ENCODE measurements at places on chromosomes 11 and 22.

DNA sequence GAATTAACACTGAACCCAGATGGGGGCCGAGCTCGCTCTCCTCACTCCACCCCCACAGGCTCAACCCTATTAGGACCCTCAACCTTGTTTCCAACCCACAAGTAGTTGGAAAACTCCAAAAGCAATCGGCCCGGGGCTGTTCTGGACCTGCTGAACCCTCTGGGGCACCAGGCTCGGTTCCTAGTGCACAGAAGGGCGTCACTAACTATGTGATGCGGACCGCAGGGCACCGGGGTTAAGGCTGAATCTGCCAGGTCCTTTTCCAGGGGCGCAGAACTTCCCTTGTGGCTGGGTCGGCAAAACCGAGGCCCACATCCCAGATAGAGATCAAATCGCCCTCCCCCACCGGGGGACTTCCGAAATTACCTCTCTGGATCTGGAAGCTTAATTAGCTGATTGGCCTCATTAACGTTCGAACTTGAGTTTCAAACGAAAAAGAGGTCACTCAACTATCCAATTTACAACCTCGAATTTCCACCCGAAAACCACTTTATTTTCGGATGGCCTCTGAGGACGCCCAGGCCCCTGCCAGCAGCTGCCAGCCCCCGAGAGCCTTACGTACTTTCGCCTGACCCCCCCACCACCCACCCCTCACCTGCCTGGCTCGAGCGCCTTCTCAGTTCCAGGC lies 1.7 kb downstream of the SHANK2 start:
- DNase-seq: no peak

GRCh38 chr11:87180742-87181141 lies 143.0 kb downstream of the TMEM135 start:
- peak; percentile 57 for DNase-seq

GRCh38 chr11:85663080-85663752 lies 1.7 kb downstream of the CREBZF start:
- DNase-seq: no peak

GRCh38 chr22:41939981-41940831 lies 6.7 kb downstream of the CENPM start:
- no peak for DNase-seq

- DNase-seq: no peak
Observed at GRCh38 chr11:34284156-34284555, 73.7 kb downstream of the ABTB2 start.

DNA sequence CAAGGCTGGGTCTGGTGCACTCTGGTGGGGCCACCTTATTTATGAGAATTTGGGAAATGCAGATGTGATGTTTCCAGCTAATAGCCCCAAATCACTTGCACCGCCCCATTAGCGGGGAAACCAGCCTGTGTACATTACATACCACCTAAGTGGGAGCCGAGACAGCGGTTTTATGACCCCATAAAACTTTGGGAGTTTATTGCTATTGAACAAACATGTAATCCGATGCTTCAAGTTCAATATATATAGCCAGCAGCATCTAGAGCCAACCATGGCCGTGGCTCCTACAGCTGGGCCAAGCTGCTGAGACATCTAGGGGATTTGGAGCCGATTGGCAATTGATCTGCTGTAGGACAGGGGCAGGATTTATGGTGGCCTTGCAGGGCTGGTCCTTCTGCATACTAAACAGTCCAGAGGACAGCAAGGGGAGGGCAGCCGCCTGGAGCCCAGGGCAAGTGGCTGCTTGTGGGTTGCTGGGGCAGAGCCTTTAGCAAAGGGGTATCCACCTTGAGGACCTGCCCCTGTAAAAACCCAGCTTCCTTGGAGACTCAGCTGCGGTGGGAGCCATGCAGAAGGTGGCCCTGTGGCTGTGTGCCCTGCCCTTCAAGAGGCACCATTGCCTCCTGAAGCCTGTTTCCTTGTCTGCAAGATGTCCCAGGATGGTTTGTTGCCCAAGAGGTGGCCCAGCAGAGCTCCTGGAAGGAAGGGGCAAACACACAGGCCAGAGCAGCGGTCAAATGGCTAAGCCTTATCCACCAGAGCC lies 47.9 kb upstream of the CCDC188 start:
- no peak for DNase-seq

- DNase-seq: peak; percentile 65
Observed at GRCh38 chr11:33716243-33716642, 15.6 kb upstream of the C11orf91 start.

- peak; percentile 76 for DNase-seq
Observed at GRCh38 chr11:108713076-108713790, 48.4 kb downstream of the DDX10 start.

DNA sequence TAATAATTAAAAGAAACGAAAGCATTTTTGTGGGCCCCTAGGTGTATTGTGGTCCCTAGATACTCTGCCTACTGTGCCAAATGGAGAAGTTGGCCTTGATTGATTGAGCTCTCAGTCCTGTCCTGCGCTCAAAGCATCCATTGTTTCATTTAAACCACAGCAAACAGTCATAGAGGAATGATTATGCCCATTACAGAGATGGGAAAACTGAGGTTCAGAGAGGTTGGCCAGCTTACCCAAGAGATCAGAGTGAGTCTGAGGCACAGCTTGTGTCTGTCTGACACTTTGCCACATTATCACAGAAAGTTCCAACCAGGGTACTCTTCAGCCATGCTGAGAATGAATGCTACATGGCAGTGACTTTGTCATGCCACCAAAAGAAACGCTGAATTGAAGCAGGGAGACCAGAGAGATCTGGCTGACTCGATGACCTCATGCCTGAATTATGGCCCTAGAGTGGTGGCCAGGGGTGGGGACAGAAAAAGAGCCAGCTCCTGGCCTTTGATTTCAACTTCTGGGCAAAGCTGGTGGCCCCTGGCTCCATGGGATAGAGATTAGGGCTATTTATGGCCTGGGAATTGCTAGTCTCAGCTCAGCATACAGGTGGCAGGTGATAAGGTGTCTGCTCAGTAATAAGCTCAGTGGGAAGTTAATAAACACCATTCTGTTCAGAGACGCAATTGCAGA lies 180.5 kb downstream of the MIAT start:
- no peak for DNase-seq

- DNase-seq: peak; percentile 65
Observed at GRCh38 chr22:37045958-37046357, 5.6 kb upstream of the KCTD17 start.

DNA sequence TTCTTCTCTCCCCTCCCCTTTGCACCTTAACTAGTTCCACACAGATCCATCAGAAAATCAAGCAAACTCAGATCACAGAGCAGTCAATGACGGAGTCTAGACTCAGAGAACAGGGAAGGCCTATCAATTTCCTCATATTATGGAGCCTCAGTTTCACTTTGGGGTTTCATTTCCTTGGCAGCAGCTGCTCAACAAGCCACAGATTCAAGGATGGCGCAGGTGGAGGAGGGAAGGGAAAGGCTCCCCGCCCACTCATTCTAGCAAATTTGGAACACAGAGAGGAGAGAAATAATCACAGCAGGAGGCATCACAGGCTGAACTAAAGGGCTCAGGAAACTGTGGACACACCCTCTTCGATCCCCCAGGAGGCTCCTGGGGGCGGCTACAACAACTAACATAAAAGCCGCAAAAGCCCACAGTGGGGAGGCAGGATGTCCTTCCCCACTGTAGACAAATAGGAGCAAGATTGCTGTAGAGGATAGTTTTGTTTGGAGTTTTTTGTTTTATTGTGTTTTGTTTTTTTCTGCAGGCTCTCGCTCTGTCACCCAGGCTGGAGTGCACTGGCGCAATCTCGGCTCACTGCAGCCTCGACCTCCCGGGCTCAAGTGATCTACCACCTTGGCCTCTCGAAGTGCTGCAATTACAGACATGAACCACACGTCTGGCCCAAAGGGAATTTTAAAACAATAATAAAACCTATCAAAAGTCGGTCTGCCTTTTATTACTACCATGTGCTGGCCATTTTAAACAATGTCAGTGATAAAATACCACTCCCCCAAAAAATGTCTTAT lies 3.4 kb downstream of the PLAAT3 start:
- DNase-seq: peak; percentile 9

DNA sequence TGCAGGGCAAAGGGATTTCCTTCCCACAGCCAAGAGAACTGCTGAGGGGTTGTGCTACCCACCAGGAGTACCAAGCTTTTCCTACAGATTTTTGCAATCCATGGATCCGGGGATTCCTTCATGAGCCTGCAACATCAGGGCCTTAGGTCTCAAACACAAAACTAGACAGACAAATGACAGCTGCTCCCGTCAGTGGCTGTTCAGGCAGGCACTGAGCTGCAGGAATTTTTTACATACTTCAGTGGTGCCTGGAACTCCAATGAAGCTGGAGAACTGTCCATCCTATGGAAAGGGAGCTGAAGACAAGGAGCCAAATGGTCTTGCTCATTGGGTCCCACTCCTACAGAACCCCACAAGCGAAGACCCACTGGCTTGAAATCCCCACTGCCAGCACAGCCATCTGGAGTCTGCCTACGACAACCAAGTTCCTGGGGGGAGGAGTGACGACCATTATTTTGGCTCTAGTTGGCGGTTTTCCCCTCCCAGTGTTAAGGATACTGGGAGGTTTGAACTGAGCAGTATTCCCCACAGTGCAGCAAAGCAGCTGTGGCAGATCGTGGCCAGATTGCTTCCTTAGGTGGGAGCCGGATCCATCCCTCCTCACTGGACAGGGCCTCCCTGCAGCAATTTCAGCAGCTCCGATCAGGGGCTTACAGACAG lies 157.7 kb upstream of the TMEM45B start:
- DNase-seq: no peak

GRCh38 chr22:45510376-45511232 lies 7.9 kb downstream of the FBLN1 start:
- DNase-seq: no peak

DNA sequence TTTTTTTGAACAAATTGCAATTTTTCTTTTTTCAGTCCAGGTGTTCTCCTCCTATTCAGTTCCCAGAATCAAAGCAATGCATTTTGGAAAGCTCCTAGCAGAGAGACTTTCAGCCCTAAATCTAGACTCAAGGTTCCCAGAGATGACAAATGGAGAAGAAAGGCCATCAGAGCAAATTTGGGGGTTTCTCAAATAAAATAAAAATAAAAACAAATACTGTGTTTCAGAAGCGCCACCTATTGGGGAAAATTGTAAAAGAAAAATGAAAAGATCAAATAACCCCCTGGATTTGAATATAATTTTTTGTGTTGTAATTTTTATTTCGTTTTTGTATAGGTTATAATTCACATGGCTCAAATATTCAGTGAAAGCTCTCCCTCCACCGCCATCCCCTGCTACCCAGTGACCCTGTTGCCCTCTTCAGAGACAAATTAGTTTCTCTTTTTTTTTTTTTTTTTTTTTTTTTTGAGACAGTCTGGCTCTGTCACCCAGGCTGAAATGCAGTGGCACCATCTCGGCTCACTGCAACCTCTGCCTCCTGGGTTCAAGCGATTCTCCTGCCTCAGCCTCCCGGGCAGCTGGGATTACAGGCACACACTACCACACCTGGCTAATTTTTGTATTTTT lies 6.2 kb upstream of the UBE4A start:
- peak; percentile 40 for DNase-seq

- DNase-seq: peak; percentile 77
Observed at GRCh38 chr11:33970984-33971466, 79.1 kb upstream of the LMO2 start.

DNA sequence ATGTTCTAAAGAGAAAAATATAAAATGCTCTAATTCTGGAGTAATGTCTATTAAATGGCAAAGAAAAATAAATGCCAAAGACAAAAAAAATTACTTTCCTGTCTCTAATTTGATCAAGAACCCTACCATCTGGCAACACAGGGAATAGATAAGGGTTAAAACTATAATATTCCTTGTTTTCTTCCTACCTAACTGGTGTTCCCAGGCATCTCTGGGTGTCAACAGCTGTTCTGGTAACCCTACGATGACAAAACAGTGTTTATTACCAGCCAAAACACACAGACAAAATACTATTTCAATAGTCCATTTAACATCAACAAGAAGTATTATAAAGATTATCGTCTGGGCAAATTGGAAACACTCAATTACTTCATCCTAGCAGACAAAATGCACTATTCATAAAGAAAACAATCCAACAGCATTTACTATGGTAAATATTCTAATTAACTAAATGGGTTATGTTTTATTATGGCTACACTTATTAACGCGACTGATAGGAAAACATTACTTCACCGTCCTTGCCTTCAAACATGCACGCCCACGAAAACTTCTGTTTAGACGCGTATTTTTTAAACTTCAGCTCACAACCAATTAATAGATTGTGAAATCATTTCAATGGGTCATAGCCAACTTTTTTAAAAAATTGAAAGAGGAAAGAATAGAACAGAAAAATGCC lies 50.6 kb downstream of the LGR4 start:
- DNase-seq: no peak

GRCh38 chr11:31641477-31642062 lies 132.0 kb downstream of the ELP4 start:
- DNase-seq: peak; percentile 61

GRCh38 chr11:100777103-100777502 lies 90.0 kb downstream of the ARHGAP42 start:
- no peak for DNase-seq

DNA sequence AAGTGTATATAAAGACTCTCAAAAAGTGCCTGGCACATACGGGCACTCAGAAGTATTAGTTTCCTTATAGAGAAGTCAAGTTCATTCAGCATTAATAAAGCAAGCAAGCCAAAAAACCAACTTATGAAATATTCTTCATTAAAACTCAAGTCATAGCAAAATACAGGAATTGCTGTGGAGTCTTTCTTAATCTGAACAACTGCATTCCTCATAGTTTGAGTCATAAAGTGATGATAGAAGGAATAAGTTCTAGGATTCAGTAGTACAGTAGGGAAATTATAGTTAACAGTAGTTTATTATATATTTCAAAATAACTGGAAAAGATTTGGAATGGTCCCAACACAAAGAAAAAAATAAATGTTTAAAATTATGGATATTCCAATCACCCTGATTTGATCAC lies 200.3 kb downstream of the C11orf91 start:
- DNase-seq: peak; percentile 36

GRCh38 chr11:105935791-105936190 lies 86.2 kb downstream of the MSANTD4 start:
- DNase-seq: peak; percentile 43

DNA sequence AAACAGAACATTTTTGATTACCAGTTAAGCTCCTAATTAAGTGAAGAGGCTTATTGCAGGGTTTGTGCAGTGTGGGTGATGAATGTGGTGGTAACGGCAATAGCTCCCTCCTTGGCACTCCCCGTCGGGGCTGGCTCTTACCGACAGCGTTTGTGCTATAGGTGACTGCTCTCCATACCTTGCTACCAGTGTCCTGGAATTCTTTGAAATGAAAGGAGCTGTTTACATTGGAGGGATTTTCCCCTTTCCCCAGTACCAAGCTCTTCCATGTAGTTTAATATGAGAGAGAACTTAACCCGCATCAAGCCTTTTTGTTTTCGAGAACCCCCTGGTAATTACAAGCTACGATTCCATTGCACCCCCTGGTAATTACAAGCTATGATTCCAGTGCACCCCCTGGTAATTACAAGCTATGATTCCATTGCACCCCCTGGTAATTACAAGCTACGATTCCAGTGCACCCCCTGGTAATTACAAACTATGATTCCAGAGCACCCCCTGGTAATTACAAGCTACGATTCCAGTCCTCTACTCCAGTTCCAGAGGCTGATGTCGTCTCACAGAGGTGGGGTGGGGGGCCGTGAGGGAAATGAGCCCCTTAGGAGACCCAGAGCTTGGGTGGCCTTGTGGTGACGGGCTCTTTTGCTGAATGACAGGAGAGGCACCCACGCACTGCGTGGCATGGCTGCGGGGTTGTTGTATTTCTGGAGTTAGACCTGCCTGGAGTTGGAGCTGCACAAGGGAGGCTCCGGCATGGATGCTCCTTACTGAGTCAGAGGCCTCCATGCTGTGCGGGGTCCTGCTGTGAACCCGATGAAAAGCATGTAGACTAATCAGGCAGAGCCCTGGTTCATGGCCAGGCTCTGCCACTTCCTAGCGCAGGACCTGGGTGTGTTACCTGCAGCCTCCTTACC lies 205.3 kb downstream of the TBC1D22A start:
- DNase-seq: no peak

Data from cardiac fibroblast (primary cell).